CD4-positive, alpha-beta T cell treated with Interleukin-15 for 4 hours (primary cell): ENCODE measurements at places on chromosomes 6 and 20.

GRCh38 chr6:36443471-36444428, 950 bp downstream of the KCTD20 start:
- peak; percentile 13 for DNase-seq

GRCh38 chr6:22142856-22143255, 154.0 kb downstream of the PRL start:
- DNase-seq: no peak

DNA sequence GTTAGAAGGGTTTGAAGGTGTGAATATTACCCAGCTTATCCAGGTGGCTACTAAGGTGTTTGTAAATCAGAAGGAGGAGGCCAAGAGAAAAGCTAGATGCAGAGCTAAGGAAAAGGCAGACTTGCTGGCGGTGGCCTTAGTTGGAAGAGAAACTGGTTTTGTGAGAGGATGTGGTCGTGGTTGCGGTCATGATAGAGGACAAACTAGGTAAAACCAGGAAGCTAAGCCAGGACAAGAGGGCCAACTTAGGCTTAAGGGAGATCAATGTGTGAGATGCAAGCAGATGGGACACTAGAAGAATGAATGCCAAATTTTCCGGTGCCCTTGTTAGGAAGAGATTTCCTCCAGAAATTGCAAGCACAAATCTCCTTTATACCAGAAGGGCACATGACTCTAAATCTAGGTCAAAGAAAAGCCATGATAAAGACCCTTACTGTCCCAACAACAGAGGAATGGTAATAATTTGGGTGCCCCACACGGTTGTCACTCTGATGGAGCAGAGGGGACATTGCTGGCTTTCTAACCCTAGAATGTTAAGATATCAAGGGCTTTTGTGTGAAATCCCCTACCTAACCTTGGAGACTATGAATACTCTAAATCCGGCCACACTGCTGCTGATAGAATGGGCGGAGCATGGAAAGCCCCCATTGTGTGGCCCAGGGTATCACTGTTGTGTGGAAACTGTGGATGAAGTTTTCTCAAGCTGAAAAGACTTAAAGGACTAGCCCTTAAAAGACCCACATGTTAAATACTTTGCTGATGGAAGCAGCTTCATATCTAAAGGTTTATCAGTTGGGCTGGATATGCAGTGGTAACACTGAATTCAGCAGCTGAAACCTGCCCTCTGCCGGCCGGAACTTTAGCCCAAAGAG, 7.8 kb downstream of the IL22RA2 start:
- peak; percentile 41 for DNase-seq

DNA sequence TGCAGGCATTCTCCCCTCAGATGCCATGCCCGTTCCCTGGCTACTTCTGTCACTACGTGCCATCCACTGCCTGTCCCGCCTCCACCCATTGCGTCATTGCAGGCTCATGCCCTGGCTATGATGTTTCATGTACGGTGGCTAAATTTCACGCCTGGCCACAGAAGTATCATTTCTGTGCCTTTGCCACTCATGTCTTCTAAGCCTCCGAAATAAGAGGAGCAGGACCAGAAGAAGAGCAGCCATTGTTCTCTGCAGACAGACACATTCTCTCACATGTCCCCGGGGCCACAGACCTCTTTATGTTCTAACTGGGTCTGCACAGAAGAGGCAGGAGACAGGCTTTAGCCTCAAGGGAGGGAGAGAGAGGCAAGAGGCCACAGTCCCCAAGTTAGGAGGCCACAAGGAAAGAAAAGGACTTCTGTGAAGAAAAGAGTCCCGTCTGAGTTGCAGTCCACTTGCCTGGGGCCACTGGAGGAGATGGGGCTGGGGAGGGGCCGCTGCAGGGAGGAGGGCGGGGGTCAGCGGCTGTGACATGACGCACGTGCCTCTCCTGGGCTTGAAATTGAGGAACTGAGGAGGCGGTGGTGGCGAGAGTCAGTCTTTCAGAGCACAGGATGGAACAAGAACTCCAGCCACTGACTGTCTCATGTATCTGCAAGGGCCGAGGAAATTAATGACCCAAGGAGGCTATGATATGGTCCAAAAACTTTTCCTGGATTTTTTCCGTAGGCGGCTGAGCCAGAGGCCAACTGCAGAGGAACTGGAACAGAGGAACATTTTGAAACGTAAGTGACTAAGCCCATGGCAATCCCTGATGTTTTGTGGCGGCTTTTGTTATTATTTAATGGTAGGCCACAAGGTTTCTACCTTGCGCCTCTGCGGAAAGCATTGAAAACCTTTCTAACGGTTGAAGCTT, 55.9 kb downstream of the TBC1D7 start:
- no peak for DNase-seq

DNA sequence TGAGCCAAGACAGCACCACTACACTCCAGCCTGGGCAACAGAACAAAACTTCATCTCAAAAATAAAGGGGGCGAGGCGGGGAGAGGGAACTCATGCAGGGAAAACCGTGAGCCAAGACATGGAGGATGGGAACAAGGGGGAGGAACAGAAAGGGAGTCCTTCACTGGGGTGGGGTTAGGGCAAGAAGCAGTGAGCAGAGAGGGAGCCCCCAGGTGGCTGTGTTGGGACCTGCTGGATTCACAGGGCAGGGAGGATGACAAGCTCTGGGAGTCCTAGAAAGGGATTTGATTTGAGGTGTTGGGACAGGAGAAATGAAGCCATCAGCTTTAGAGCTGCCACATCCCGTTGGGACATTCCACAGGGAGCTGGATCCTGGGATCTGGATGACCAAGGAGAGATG, 90.6 kb upstream of the TOP1 start:
- DNase-seq: no peak

- DNase-seq: no peak
Measured at GRCh38 chr6:45003387-45003786, 324.7 kb upstream of the RUNX2 start.

DNA sequence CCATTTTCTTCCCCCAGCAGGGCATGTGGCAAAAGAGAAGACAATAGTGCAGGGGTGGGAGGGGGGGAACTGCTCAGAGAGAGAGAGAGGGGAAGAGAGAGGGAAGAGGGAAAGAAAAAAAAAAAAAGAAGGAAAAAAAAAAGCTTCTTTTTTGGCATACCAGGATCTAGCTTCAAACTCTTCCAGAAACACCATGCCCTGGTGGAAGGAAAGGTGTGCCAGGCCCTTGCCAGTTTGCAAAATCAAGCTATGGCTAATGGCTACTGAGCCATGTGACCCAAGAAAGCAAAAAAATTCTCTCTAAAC, 326 bp downstream of the ZMYND8 start:
- no peak for DNase-seq

DNA sequence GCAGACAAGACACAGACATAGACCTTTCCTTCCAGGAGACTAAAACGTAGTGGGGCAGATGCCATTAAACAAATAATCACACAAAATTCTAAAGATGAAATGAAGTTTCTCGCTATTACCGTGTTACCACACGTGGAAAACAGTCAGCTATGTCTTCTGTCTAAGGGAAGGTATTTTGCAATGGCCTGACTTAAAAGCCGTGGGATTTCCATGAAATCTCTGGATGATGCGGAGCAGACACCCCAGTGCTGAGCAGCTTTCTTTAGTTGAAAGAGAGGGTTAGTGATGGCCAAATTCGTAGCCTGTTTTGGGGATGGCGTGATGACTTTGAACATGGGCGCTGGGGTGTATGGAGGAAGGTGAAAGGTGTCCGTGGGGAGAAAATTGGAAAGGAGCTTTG, 281.8 kb downstream of the NRN1 start:
- DNase-seq: no peak

GRCh38 chr20:33671573-33672288, 2.5 kb downstream of the NECAB3 start:
- no peak for DNase-seq

DNA sequence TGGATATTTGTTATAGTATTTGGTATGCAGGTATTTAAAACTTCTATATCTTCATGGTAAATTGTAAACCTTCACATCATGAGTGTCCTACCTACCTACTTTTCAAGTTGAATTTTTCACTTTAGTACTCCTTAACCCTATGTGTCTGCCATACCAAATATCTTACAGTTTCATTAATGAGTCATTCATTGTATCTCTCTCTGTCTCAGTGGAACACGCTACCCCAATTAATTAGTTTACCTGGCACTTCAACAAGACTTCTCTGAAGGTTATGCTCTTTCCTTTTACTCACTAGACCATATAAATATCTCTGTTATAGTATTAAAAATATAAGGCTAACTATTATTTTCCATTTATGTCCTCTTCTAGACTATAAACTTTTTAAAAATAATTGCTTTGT, 123.9 kb upstream of the GJE1 start:
- DNase-seq: no peak

DNA sequence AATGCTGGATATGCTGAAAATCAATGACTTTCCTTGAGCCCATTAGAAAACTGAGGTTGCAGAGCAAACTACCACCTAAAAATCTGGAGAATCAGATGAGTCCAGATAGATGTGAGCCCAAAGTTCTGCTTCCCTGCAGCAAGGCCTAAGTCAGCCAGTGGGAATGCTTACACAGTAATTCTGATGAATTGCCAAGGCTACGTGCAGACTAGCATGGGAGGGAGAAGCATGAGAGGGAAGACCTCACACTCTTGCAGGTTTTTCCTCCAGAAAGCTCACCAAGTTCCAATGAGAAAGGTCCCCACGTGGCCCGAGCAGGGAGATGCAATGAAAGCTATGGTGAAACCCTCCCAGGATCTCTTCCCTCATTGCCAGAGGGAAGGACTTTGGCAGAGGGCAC, 104.8 kb upstream of the SIRPA start:
- no peak for DNase-seq

GRCh38 chr20:47762699-47763268, 22.5 kb downstream of the SULF2 start:
- no peak for DNase-seq

- DNase-seq: no peak
Measured at GRCh38 chr6:118562248-118562647, 14.2 kb downstream of the PLN start.

DNA sequence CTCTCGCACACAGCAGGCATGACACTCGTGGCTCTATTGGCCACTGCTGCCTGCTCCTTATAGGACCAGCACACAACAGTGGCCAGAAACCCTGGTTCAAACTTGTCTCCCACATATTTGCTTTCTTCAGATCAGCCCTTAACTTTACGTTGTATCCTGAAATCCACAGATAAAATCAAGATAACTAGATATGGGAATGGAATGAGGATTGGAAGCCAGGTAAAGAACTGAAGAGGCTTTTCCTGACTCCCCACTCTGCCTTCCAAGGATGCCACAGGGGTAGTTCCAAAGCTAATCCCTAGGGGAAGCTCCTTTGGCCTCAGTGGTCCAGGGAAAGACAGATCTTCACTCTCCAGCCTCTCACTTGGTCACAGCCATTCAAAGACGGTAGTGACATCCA, 86.5 kb downstream of the INSM1 start:
- no peak for DNase-seq

DNA sequence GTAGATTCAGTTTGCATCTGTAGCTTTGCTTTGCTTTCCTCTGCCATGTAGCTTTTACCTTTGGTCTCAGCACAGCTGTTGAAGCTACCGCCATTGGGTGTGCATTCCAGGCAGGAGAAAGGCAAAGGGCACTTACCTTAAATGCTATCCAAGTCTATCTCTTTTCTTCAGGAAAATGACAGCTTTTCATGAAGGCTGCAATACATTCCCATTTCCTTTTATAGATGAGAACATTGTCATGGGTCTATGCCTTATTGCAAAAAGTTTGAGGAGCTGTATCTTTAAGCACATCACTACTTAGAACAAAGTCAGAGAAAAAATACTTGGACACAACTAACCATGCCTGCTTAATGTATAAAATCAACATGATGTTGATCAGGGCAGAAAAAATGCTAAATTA, 266.8 kb downstream of the DOK5 start:
- DNase-seq: no peak

DNA sequence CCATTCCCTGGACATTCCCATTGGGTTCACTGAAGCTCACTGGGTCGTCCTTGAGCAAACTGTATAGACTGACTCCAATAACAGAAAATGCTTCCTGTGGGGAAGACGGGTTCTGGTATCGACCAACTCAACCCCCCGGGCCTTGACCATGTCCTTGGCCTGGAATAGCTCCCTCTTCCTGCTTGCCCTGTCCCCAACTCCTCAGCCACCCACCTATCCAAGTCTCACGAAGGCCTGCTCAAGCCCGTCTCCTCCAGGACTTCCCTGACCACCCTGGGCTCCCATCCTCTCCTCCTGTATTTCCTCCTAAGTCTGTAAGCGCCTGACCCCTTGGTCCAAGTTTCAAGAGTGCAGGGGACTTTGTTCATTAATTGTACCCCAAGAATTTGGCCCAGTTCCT, 2.8 kb upstream of the HMGA1 start:
- DNase-seq: no peak

- DNase-seq: no peak
Measured at GRCh38 chr6:104750449-104750848, 109.3 kb downstream of the HACE1 start.

DNA sequence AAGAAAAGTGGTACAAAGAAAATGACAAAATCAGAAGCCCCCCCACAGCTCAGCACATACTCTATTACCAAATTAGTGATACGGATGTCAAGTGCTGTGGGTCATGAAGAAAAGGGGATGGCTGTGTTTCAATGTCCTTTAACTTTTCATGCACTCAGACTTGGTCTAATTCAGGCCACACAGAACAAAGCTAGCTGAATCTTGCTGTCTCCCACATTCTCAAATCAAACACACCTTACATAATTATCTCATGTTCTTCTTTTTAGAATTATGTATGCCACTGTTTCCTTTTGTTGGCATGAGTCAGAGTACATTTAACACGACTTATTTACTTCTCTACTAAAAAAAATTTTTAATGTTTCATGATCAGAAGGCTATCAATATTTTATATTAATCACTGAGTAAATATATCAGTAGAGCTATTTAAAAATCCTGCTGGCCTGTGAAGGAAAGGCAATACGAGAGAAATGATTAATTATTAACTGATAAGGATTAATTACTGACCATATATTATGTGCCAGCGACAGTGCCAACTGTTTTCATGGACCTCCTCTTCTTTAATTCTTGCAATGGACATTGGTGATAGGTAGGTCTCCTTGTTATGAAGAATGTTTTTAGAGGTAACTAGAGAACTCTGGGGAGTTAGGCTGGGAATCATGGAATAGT, 596.5 kb upstream of the AGPAT4 start:
- no peak for DNase-seq

DNA sequence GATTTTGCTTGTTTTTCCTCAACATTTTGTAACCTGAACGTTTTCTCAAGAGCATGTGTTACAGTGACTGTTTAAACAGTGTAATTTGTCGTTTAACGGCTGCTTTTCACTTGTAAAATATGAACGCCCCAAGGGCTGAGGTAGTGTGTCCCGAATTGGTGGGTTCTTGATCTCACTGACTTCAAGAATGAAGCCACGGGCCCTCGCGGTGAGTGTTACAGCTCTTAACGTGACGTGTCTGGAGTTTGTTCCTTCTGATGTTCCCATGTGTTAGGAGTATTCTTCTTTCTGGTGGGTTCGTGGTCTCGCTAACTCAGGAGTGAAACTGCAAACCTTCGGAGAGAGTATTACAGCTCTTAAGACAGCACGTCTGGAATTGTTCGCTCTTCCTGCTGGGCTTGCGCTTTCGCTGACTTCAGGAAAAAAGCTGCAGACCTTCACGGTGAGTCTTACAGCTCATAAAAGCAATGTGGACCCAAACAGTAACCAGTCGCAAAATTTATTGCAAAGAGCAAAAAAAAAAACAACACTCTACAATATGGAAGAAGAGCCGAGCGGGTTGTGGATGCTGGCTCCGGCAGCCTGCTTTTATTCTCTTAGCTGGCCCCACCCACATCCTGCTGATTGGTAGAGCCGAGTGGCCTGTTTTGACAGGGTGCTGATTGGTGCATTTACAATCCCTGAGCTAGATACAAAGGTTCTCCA, 25.1 kb upstream of the TRIM27 start:
- no peak for DNase-seq
